ENCODE measurements at places on chromosomes 2 and 18. TPM values are rescaled to one million over a fixed set of nuclear protein-coding genes. Genes with fewer than 3 reads are reported as not detected.

DNA sequence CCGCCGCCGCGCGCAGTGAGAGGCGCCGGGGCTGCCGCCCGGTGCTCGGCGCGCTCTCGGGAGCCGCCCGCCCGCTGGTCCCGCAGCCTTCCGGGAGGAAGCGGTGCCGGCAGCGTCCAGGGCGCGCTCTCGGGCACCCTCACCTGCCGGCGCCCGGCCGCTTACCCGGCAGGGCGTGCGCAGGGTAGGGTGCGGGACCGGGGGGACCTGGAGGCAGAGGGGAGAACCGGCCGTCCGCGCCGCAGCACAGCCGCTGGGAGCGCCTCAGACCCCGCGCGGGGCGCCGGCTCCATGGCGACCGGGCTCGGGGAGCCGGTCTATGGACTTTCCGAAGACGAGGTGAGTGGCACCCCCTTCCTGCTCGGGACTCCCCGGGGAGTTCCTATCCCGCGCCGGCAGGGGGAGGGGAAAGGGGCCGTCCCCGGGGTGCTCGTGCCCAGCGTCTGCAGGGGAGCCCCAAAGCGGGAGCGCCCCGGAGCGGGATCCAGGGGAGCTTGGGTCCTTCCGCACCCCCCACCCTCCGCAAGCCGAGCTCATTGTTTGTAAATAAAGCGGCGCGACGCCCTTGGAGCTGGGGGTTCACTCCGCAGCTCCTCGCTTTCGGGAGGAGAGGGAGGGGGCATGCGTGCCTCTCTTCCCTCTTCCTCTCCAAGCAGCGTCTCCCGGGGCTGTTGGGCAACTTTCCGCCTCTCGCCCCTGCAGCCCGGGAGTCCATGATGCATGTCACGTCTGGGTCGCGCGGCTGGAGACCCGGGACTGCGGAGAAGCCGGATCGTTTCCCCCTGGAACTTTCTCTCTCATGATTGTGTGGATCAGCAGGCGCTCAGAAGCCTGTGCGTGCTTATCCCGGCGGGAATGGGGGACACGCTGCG lies 580 bp downstream of the NEDD4L start:
- no peaks in the 10 kb centered on the region for H3K36me3 ChIP-seq
- H3K4me3 ChIP-seq: peak overlapping the region; percentile 93
- peak overlapping the region; percentile 51 for H3K27ac ChIP-seq
- peak; percentile 69 for DNase-seq
- peaks cover 22% of the 10 kb centered on the region for H3K4me1 ChIP-seq

- no peaks in the 10 kb centered on the region for H3K27me3 ChIP-seq
- H3K27ac ChIP-seq: no peak overlapping the region
- H3K4me1 ChIP-seq: no peaks in the 10 kb centered on the region
- no peaks in the 10 kb centered on the region for H3K36me3 ChIP-seq
These were observed 97.5 kb upstream of the CCDC85A start for GRCh38 chr2:56086336-56086735.

The DCDC2C gene
- total RNA-seq: not detected

GRCh38 chr2:120302301-120302700 lies 43.6 kb upstream of the INHBB start:
- H3K4me3 ChIP-seq: no peak overlapping the region
- no peak overlapping the region for H3K27ac ChIP-seq
- DNase-seq: no peak
- no peaks in the 10 kb centered on the region for H3K27me3 ChIP-seq
- H3K4me1 ChIP-seq: peaks cover 3% of the 10 kb centered on the region

DNA sequence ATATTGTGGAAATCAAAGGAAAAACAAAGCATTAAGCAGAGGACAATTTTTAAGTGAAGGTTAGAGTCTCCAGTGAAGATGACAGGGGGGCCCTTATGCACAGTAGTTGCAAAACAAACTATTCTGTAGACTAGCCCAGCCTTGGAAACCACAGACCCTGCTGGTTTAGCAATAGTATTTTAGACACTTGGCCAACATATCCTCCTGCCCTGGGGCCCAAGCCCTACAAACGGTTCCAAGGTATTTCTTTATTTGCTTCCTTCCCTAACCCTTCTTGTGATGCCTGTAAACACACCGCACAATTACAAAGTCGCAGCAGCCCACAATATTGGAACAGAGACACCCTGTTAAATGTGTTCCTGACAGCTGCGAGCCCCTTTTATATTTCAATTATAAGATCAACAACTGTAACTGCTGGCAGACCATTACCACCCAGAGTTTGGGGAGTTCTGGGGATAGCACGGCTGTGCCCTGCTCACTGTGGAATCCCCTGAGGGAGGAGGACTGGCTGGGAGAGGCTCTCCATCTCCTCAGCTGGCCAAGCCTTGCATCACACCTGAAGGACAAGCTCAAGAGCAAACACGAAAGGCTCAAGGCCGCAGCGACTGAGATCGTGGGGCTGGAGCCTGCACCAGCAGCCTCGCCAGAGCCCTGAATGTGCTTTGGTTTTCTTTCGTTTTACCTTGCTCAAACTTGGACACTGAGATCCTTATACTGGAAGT lies 282.2 kb upstream of the ATP5MC3 start:
- no peak overlapping the region for H3K27ac ChIP-seq
- no peaks in the 10 kb centered on the region for H3K4me1 ChIP-seq
- H3K36me3 ChIP-seq: peaks cover 1% of the 10 kb centered on the region
- no peak for DNase-seq
- peaks cover 7% of the 10 kb centered on the region for H3K27me3 ChIP-seq

The CDH19 gene
- not detected for total RNA-seq

- no peaks in the 10 kb centered on the region for H3K4me1 ChIP-seq
- H3K27ac ChIP-seq: no peak overlapping the region
- no peaks in the 10 kb centered on the region for H3K36me3 ChIP-seq
- H3K4me3 ChIP-seq: no peak overlapping the region
These were observed 154.1 kb upstream of the SPRED2 start for GRCh38 chr2:65586516-65586915.

DNA sequence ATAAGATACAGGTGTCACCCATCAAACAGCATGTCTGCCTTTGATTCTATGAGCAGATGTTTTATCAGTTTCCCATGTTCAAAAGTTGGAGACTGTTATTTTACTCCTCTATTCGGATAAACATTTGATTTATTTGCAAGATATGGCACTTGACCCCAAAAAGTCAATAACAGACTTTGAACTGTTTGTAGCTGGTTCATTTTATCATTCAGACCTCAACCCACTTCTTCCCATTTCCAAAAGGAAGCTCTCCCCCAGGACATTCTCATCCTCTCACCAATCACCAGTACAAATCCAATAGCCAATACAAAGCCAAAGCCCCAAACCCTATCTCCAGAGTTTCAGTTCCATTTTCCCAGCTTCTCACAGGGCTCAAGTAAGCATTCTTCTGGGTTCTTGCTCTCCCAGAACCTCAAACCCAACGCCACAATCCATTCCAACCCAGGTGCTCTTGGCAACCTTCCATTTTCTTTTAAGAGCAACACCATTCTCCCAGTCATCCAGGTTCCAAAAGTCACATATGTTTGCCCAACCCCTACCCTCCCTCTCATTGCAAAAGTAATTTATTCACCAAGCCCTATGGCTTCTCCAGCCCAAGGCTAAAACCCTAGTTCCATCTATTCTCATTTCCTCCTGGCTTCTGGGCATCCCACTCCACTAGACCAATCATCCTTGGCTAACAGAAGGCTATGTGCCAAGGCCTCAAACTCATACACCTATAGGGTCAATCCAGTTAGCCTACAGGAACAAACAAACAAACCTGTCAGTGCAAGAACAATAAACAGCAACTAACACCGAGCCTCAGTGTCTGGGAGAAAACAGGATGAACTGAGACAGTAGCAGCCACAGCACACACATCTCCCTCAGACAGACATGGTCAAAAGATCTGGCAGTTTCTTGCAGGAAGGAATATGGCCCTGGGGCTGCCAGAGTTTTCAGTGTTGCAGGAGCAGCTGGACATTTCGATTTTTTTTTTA lies 9.2 kb downstream of the ACVR1 start:
- no peak for DNase-seq
- peaks cover 1% of the 10 kb centered on the region for H3K36me3 ChIP-seq
- H3K27me3 ChIP-seq: no peaks in the 10 kb centered on the region
- H3K4me3 ChIP-seq: peak overlapping the region; percentile 15
- H3K4me1 ChIP-seq: peaks cover 27% of the 10 kb centered on the region

GRCh38 chr2:233059797-233060500 lies at the start of gene INPP5D:
INPP5D (plus strand) TSS chr2:233060342; CDS start chr2:233060479, 137 bp downstream.
- DNase-seq: peak; percentile 77
- peak within 1 kb of the TSS; percentile 97 for H3K4me3 ChIP-seq
- peaks cover 9% of the 10 kb centered on the region for H3K36me3 ChIP-seq
- H3K4me1 ChIP-seq: peaks cover 29% of the 10 kb centered on the region

DNA sequence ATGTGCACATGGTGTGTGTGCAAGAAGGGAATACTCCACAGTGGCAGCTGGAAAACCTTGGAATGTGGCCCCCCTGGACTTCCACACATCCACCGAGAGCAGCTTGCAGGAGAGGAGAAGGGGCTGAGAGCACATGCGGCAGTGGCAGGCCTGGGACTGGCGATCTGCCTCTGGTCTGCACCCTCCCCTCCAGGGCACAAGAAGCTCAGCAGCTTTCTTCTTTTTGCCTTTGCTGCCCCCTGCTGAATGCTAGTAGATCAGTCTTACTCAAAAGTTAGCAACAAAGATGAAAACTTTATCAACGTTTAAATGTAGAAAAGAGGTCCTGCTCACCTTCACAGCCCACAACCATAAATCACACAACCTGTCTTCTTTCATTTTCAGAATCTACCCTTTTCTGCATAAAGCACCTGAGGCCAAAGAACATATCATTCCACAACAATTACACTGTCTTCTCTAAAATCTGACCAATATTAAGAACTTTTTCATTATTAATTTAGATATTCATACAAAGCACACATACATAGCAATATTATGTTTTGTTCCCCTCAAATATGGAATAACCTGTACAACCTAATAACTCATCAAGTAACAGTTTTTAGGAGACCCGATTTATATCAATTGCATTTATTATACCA lies 34.6 kb downstream of the TGFBRAP1 start:
- no peak overlapping the region for H3K4me3 ChIP-seq
- H3K4me1 ChIP-seq: no peaks in the 10 kb centered on the region
- H3K36me3 ChIP-seq: peaks cover 42% of the 10 kb centered on the region
- H3K27ac ChIP-seq: peak overlapping the region; percentile 9
- no peaks in the 10 kb centered on the region for H3K27me3 ChIP-seq

The STK16 gene
- 27.8 TPM for total RNA-seq

GRCh38 chr2:147595200-147595599 lies 249.6 kb upstream of the ACVR2A start:
- H3K27ac ChIP-seq: no peak overlapping the region
- H3K4me1 ChIP-seq: no peaks in the 10 kb centered on the region
- H3K36me3 ChIP-seq: peaks cover 1% of the 10 kb centered on the region
- H3K4me3 ChIP-seq: no peak overlapping the region

GRCh38 chr2:181104512-181105115 lies 124.2 kb downstream of the UBE2E3 start:
- peaks cover 8% of the 10 kb centered on the region for H3K36me3 ChIP-seq
- no peak overlapping the region for H3K27ac ChIP-seq
- H3K27me3 ChIP-seq: no peaks in the 10 kb centered on the region
- no peak for DNase-seq

The SYT4 gene
- not detected for total RNA-seq

DNA sequence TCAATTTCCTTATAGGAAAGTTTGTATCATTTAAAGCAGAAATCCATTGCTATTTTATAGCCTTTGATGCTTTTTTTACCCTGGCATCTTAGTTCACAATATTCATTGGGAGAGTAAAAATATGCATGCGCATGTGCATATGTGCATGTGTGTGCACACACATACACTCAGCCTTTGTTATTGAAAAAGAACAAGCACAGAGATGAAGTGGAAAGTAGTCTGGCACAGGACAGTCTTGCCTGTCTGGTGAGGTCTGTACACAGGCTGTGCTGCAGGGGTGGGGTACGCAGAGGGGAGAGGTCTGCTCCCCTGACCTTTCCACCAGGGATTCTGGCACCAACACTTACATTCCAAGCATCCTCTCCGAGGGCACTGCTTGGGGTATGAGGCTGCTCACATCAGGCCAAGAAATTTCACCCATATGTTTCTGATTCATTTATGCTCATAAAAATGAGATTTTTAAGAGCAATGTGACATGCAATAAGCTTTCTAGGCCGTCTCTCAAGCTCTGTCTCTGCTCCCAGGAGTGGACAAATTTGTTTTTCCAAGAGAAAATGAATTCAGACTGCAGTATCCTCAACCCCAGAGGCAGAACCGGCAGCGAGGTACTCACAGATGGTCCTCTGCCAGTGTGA lies 237.2 kb downstream of the INSIG2 start:
- no peak for DNase-seq
- no peaks in the 10 kb centered on the region for H3K36me3 ChIP-seq
- no peak overlapping the region for H3K4me3 ChIP-seq
- H3K27me3 ChIP-seq: peaks cover 10% of the 10 kb centered on the region
- H3K27ac ChIP-seq: no peak overlapping the region

GRCh38 chr2:215880970-215881369 lies 132.4 kb downstream of the MREG start:
- peaks cover 4% of the 10 kb centered on the region for H3K27me3 ChIP-seq
- no peak overlapping the region for H3K27ac ChIP-seq
- DNase-seq: no peak
- no peak overlapping the region for H3K4me3 ChIP-seq

- H3K4me1 ChIP-seq: no peaks in the 10 kb centered on the region
- no peaks in the 10 kb centered on the region for H3K36me3 ChIP-seq
- no peak overlapping the region for H3K4me3 ChIP-seq
These were observed 46.3 kb upstream of the LTBP1 start for GRCh38 chr2:32900246-32900973.

GRCh38 chr2:145085612-145086011 lies 565.7 kb upstream of the ZEB2 start:
- H3K27me3 ChIP-seq: no peaks in the 10 kb centered on the region
- no peak overlapping the region for H3K4me3 ChIP-seq
- no peak for DNase-seq
- no peaks in the 10 kb centered on the region for H3K36me3 ChIP-seq
- H3K4me1 ChIP-seq: no peaks in the 10 kb centered on the region
- no peak overlapping the region for H3K27ac ChIP-seq

DNA sequence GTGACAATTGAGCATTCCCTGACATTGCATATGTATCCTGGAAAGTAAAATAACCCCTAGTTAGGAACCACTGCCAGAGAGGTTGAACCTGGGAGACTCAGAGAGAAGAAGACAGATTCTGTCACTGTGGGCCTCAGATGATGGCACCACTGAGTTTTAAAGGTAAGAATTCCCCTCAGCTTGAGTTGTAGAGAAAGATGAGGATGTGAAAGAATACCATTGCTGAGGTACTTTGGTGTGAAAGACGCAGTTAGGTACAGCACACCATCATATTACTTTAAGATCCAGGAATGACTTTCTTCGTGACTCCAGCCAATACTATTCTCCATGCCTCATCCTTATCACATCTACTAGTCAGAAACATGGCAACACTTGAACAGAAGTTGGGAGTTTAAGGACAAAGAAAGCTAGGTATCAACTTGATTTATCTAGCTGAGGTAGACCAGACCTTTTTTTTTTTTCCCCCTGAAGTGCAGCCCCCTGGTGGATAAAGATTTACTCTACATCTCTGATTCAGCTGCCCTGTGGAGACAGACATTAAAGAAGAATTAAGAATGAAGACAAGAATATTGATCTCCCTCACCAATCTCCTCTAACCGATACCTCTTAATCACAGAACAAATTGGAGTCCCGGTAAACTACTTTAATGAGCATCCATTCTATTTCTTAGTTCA lies 630.5 kb upstream of the FANCL start:
- DNase-seq: no peak
- no peak overlapping the region for H3K4me3 ChIP-seq
- H3K36me3 ChIP-seq: no peaks in the 10 kb centered on the region
- H3K4me1 ChIP-seq: peaks cover 6% of the 10 kb centered on the region
- H3K27me3 ChIP-seq: peaks cover 18% of the 10 kb centered on the region
- H3K27ac ChIP-seq: no peak overlapping the region

Data from activated naive CD8-positive, alpha-beta T cell treated with anti-CD3 and anti-CD28 coated beads for 36 hours (primary cell).